ENCODE measurements at places on chromosomes 5 and 9.

- no peak overlapping the region for H3K27ac ChIP-seq
- no peaks in the 10 kb centered on the region for H3K27me3 ChIP-seq
- H3K4me3 ChIP-seq = no peak overlapping the region
These were observed 306.6 kb downstream of the PLK2 start for GRCh38 chr5:58153255-58153654.

- H3K4me1 ChIP-seq = peaks cover 5% of the 10 kb centered on the region
- H3K27me3 ChIP-seq = peaks cover 3% of the 10 kb centered on the region
- H3K4me3 ChIP-seq = no peak overlapping the region
- no peak for DNase-seq
These were observed 107.5 kb downstream of the NDFIP1 start for GRCh38 chr5:142215915-142216681.

DNA sequence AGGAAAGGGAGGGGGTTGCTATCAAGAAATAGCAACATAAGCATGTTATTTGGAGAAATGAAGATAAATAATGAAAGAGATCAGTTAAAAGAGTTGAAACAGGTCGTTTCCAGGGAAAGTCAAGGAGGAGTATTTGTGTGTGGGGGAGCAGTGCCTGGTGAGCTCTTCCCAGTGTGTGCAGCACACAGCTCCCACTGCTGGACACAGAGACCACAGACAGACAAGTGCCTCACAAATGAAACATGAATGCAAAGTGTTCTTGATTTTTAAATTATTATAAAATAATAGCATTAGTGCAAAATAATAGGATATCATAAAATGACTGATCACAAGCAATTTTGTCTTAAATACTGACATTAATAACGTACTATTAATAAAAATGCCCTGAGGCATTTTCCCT, 40.8 kb downstream of the LIFR start:
- no peak for DNase-seq
- H3K36me3 ChIP-seq = no peaks in the 10 kb centered on the region
- H3K27ac ChIP-seq = no peak overlapping the region
- H3K4me3 ChIP-seq = no peak overlapping the region

GRCh38 chr5:5132693-5133295, 7.3 kb upstream of the ADAMTS16 start:
- no peak overlapping the region for H3K4me3 ChIP-seq
- H3K27me3 ChIP-seq = peaks cover 2% of the 10 kb centered on the region
- no peaks in the 10 kb centered on the region for H3K4me1 ChIP-seq
- no peak for DNase-seq
- no peaks in the 10 kb centered on the region for H3K36me3 ChIP-seq

DNA sequence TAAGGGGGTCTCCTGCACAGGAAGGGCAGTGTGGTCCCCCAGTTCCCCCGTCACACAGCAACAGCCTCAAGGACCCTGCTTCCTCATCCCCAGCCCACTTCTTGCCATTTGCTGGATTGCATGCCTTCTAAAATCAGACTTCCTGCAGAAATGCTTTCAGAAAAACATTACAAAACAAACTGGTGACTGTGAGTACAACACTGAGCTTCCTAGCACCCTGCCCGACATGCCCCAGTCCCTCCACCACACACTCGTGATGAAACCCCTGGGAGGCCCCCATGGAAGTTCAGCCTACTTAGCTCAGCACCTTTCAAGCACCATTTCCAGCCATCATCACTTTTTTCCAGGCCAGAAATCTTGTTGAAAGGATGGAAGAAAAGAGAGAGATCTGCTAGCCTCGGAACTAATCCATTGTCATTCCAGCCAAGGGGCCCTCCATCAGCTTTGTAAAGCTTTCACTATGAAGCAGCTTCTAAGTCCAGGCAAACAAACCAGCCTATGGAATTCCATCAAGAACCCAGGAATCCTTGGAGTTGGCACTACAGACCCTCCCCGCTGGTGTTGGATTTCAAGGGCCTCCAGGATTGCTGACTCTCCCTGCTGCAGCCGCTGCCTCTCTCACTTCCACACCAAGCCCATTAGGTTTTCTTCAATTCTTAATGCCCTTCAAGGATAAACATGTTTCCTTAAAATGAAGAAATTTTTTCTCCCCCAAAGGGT, 114.6 kb downstream of the C5orf15 start:
- no peaks in the 10 kb centered on the region for H3K36me3 ChIP-seq
- no peak overlapping the region for H3K4me3 ChIP-seq
- DNase-seq = no peak
- peaks cover 13% of the 10 kb centered on the region for H3K27me3 ChIP-seq
- H3K27ac ChIP-seq = no peak overlapping the region

GRCh38 chr5:93150311-93151012, 430.6 kb downstream of the NR2F1-AS1 start:
- no peak for DNase-seq
- H3K4me3 ChIP-seq = no peak overlapping the region
- H3K27ac ChIP-seq = no peak overlapping the region
- H3K4me1 ChIP-seq = no peaks in the 10 kb centered on the region

- H3K27me3 ChIP-seq = peaks cover 8% of the 10 kb centered on the region
- H3K4me3 ChIP-seq = no peak overlapping the region
- no peak for DNase-seq
These were observed 75.1 kb downstream of the ALDH7A1 start for GRCh38 chr5:126519637-126520592.

GRCh38 chr5:112710896-112711295, 26.8 kb upstream of the APC start:
- no peak overlapping the region for H3K4me3 ChIP-seq
- no peak overlapping the region for H3K27ac ChIP-seq
- H3K36me3 ChIP-seq = peaks cover 5% of the 10 kb centered on the region
- H3K27me3 ChIP-seq = peaks cover 2% of the 10 kb centered on the region
- H3K4me1 ChIP-seq = peaks cover 40% of the 10 kb centered on the region

DNA sequence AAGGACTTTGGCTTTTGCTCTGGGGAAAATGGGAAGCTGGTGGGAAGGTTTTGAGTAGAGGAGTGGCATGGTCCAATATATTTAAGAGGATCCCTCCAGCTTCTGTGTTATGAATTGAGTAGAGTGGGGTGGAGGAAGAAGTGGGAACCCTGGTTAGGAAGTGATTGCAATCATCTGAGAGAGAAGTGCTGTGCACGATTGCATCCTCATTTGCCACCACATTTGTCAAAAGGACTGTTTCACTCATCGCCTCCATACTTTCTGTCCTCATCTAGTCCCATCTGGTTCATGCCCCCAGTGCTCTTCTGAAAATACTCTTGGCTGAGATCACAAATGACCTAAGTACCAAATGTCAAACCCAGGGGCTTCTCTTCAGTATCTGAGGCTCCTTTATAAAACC, 192.1 kb downstream of the RAB3C start:
- DNase-seq = no peak
- H3K27me3 ChIP-seq = peaks cover 2% of the 10 kb centered on the region
- H3K4me1 ChIP-seq = peaks cover 2% of the 10 kb centered on the region

GRCh38 chr5:93602241-93603077, 19.4 kb downstream of the NR2F1 start:
- H3K4me3 ChIP-seq = no peak overlapping the region
- H3K36me3 ChIP-seq = no peaks in the 10 kb centered on the region
- H3K4me1 ChIP-seq = no peaks in the 10 kb centered on the region
- no peak overlapping the region for H3K27ac ChIP-seq

GRCh38 chr9:136623842-136624183, 38.9 kb upstream of the EGFL7 start:
- H3K36me3 ChIP-seq = no peaks in the 10 kb centered on the region
- H3K4me1 ChIP-seq = no peaks in the 10 kb centered on the region
- H3K4me3 ChIP-seq = no peak overlapping the region
- DNase-seq = no peak

DNA sequence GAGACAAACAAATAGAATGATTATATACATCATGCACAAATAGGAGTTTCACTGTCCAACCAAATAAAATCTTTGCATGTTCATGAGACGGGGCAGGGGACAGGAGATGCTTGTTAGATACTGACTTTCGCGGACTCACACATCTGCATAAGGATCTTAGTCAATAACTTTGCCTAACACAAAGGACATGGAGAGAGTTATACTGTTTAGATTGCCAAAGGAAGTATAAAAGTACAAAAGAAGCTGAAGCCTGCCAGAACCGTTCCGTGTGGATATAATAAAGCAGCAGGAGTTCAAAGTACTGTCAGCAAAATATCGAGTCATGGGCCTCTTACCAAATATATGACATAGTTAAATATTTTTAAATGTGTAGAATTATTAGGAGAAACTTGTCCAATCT, 1148.4 kb downstream of the EFNA5 start:
- H3K36me3 ChIP-seq = no peaks in the 10 kb centered on the region
- H3K4me3 ChIP-seq = no peak overlapping the region
- no peak for DNase-seq
- no peak overlapping the region for H3K27ac ChIP-seq
- no peaks in the 10 kb centered on the region for H3K4me1 ChIP-seq

- DNase-seq = no peak
- no peaks in the 10 kb centered on the region for H3K4me1 ChIP-seq
- no peaks in the 10 kb centered on the region for H3K36me3 ChIP-seq
- H3K27me3 ChIP-seq = no peaks in the 10 kb centered on the region
- H3K4me3 ChIP-seq = no peak overlapping the region
These were observed 195.5 kb downstream of the DRD1 start for GRCh38 chr5:175248416-175248905.

- no peaks in the 10 kb centered on the region for H3K27me3 ChIP-seq
- no peak overlapping the region for H3K27ac ChIP-seq
- peaks cover 13% of the 10 kb centered on the region for H3K4me1 ChIP-seq
- no peak for DNase-seq
These were observed 304.9 kb upstream of the PTGER4 start for GRCh38 chr5:40374853-40375252.

DNA sequence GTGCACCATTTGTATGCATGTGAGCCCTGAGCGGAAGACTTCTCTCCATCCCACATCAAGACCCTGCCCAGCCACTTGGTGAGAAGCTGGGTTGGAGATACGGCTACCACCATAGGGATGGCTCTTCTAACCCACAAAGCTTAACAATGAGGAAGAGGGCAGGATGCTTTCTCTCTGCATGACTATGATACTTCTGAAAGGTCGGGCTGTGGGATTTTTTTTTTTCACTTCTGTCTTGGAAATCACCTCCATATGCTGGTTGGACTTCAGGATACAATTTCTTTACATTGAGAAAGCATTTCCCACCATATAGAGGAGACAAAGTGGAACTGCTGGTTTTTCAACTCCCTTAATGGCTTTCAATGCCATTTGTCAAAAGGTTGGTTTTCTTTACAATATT, 30.5 kb downstream of the ZNF366 start:
- no peak for DNase-seq
- no peak overlapping the region for H3K27ac ChIP-seq
- no peaks in the 10 kb centered on the region for H3K36me3 ChIP-seq
- no peak overlapping the region for H3K4me3 ChIP-seq
- peaks cover 15% of the 10 kb centered on the region for H3K27me3 ChIP-seq

DNA sequence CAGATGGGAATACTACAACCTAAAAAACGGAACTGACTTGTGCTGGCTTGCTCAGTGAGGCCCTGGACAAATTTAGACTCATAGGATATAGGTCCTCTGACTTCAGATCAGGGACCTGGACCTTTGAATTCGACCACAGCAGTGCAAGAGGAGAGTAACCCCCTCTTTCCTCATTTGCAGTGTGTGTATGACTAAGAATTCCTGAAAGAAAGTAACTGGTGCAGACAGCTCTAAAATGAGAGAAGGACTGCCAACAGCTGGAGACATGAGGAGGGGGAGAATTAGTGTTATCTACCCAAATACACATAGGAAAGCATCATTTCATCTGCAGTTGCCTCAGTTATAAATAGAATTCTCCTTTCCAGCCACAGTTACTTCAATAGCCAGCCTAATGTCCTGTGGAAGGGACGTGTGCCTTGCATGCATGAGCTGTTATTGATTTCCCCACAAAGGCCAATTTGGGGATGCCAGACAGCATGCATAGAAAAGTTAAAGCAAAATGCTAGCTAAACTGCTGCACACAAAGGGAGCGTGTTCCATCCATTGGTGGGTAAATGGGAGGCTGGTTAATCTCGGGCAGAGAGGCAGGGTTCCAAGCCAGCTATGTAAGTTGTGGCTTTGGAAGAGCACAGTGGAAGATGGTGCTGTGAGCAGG, 442.7 kb downstream of the CDK5RAP2 start:
- H3K4me1 ChIP-seq = no peaks in the 10 kb centered on the region
- no peak overlapping the region for H3K27ac ChIP-seq
- H3K4me3 ChIP-seq = no peak overlapping the region
- H3K36me3 ChIP-seq = no peaks in the 10 kb centered on the region

- H3K4me3 ChIP-seq = no peak overlapping the region
- no peaks in the 10 kb centered on the region for H3K4me1 ChIP-seq
- DNase-seq = no peak
- no peaks in the 10 kb centered on the region for H3K36me3 ChIP-seq
- peaks cover 27% of the 10 kb centered on the region for H3K27me3 ChIP-seq
- H3K27ac ChIP-seq = no peak overlapping the region
These were observed 33.0 kb downstream of the FRMPD1 start for GRCh38 chr9:37683531-37684371.

- H3K27ac ChIP-seq = no peak overlapping the region
- no peaks in the 10 kb centered on the region for H3K27me3 ChIP-seq
- no peak overlapping the region for H3K4me3 ChIP-seq
- peaks cover 33% of the 10 kb centered on the region for H3K36me3 ChIP-seq
- no peak for DNase-seq
- no peaks in the 10 kb centered on the region for H3K4me1 ChIP-seq
These were observed 49.3 kb upstream of the HK3 start for GRCh38 chr5:176948458-176948857.

DNA sequence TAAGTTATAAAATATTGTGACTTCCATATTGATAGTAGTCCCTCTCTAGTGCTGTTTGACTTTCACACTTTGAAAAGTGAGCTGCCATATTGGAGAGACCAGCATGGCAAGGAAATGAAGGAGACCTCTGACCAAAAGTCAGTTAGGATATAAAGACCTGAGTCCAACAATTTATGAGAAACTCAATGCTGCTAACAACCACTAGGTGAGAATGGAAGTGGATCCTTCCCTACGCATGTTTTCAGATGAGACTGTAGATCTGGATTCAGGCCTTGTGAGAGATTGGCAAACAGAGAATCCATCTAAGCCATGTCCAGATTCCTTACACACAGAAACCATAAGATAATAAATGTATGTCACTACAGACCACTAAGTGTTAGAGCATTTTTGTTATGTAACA, 81.6 kb downstream of the CTNND2 start:
- no peaks in the 10 kb centered on the region for H3K4me1 ChIP-seq
- DNase-seq = no peak
- H3K36me3 ChIP-seq = no peaks in the 10 kb centered on the region
- no peaks in the 10 kb centered on the region for H3K27me3 ChIP-seq
- H3K27ac ChIP-seq = no peak overlapping the region

GRCh38 chr5:98904780-98905179, 24.0 kb downstream of the CHD1 start:
- H3K27me3 ChIP-seq = no peaks in the 10 kb centered on the region
- peak overlapping the region; percentile 13 for H3K27ac ChIP-seq
- H3K4me3 ChIP-seq = no peak overlapping the region
- H3K36me3 ChIP-seq = peaks cover 27% of the 10 kb centered on the region
- no peak for DNase-seq
- H3K4me1 ChIP-seq = peaks cover 28% of the 10 kb centered on the region

DNA sequence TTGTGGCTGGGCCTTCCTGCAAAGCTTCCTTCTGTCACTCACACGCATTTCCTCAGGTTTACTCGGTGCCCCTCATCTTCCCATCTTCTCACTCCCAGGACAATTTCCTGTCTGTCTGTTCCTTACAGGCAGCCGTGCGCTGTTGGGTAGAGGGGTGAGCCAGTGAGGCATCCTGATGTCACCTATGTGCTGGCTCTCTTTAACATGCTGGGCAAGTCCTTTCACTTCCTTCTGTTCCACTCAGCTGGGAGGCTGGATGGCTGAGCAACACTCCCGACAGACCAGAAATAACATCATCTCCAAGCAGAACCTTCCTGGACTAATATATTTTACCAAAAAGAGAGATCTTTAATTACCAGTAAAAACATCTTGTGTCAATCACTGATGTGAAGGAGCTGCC, 103.0 kb downstream of the HSD17B3 start:
- DNase-seq = no peak
- H3K27me3 ChIP-seq = peaks cover 31% of the 10 kb centered on the region
- H3K27ac ChIP-seq = no peak overlapping the region
- H3K4me1 ChIP-seq = peaks cover 7% of the 10 kb centered on the region
- no peaks in the 10 kb centered on the region for H3K36me3 ChIP-seq
